Stimulated activated naive B cell treated with anti-CD40 and anti-IgM and Interleukin-4, amounts not matched to agents 10 μg/mL and 1 μg/mL and 100 μg/mL, for 72 hours (primary cell): ENCODE measurements at places on chromosomes 11 and 22.
A peak's percentile ranks its signal among the peaks of the same experiment; 100 is the strongest.

DNA sequence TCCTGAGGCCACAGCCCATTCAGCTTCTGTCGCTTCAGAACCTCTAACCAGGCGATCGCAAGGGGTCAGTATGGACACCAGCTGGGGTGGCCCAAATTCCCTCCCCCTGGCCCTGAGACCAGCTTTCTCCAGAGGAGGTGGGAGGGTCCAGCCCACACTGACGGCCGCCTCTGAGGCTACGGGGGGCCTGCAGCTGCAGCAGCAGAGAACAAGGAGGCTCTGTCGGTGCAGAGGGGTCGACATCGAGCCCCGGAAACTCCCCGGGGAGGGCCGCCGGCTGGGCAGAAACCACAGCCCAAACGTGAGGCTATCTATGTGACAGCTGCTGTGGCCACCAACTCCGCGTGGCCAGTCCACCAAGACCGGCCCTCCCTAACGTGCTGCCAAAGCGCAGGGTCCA, 40.8 kb downstream of the ELFN2 start:
- DNase-seq = no peak

DNA sequence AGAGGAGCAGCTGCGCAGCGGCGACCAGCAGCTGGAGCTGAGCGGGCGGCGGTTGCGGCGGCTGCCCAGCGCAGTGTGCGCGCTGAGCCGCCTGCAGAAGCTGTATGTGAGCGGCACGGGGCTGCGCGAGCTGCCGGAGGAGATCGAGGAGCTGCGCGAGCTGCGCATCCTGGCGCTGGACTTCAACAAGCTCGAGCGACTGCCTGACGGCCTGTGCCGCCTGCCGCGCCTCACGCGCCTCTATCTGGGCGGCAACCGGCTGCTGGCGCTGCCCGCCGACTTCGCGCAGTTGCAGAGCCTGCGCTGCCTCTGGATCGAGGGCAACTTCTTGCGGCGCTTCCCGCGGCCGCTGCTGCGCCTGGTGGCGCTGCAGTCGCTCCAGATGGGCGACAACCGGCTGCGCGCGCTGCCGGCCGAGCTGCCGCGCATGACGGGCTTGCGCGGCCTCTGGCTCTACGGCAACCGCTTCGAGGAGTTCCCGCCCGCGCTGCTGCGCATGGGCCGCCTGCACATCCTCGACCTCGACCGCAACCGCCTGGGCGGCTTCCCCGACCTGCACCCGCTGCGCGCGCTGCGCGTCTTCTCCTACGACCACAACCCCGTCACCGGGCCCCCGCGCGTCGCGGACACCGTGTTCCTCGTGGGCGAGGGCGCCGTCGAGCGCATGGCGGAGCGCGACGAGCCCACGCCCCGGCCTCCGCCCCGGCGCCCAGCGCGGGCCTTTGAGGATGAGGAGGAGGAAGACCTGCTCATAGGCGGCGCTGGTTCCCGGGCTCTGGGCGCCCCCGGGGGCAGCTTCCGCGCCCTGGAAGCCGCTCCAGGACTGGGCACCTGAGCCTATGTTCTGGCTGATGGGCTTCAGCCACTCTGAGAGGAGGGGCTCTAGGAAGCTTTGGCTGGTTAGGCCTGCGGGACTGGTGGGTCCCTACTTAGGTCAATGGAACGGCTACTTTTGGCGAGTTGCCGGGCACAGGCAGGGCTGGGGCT, 787 bp downstream of the LRRC10B start:
- DNase-seq = peak; percentile 64

DNA sequence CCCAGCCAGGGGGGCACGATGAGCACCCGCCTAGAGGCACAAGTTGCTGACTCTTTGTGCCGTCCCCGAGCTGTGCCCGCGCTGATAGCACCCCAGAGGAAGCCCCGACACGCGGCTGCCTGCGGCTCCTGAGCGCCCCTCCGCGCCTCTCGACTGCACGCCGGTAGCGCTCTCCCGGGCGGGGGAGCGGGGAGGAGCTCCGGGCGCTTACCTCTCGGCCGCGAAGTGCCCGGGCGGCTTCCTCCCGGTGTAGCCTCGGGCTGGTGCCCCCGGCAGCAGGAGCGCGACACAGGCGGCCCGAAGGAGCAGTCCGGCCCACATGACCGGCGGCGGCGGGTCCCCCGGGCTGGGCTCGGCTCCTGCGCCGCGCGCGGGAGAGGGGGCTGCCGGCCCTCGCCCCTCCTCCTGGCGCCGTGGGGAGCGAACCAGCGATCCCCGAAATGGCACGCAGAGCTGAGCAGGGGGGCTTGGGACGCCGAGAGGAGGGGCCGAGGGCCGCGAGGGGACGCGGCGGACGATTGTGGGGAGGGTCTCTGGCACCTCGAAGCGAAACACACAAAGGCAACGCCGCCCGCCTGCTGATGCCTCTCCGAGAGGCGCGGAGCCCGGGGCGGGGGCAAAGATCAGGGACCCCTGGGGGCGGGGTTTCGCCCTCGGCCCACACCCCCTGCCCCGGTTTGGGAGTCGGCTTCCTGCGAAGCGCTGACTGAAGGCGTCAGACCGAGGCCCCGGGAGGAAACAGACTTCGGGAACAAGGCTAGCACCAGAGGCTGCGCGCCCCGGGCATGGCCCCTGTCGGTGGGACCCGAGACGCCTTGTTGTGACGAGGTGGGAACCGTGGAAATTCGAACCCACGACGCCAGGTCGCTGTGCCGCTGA, at the start of gene VWCE:
Gene VWCE, minus strand, starts transcription at position 600 of the 879 bp plus-strand sequence. Its CDS starts 279 bp downstream, at position 321.
- peak; percentile 68 for DNase-seq

DNA sequence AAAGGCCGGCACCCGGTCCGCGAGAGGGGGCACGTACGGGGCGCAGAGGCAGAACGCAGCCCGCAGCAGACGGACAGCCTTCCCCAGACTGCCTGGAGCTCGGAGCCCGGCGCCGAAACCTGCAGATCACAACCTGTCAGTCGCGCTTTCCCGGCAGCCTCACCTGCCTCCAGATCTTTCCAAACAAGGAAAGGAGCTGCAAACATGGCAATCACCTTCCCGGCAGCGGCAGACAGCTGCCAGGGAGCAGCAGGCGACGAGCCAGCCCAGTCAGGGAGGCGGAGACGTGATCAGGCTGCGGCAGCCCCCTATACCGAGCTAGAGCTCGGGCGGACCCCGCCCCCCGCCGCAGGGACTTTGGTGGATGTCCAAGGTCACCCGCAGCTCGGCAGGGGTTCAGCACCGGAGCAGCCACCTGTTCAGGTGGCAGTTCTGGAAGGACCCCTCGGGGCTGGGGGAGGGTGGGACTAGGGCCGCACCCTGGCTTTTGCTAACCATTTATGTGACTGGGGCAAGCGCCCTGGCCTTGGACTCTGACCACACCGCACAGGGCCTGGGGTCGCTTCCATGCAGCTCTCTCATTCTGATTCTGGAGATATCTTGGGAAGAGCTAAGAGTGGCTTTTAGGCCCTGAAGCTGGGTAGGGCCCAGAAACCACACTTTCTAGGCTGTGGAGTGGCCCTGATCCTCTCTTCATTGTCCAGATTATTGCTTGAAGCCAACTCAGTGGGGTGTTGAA, 143.8 kb downstream of the NECTIN1 start:
- DNase-seq = no peak

DNA sequence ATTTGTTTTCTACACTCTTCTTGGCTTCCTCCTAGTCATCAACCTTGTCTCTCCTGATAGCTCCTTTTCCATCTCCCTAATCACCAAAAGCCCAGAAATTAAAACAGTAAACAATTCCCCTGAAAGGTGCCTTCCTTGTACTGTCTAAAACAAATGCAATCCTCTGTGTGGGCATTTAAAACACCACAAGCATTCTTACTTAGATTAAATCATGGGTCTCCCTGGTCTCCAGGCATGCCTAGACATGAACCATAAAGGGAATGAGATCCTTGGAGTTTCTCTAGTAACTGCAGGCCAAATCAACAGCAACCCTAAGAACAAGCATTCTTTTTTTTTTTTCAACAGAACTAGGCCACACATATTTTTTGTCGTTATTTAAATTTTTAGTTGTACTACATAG, 1.9 kb downstream of the BTG4 start:
- no peak for DNase-seq

- no peak for DNase-seq
Measured at GRCh38 chr11:680476-680875, 14.5 kb downstream of the DEAF1 start.

DNA sequence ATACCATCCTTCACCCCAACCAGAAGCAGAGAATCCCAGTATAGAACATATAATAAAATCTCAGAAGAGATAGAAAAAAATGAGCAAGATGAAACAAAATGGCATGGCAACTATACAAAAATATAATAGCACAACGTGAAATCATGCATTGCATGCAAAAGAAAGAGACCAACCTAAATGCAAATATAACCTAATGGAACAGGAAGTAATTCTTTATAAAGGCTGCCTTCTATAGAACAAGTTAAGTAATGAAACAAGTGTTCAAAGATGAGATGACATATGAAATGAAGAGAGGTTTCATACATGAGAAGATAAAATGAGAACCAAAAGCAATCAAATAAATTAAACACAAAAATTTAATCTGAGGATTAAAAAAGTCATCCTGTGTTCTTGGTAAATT, 18.5 kb upstream of the ARHGAP20 start:
- no peak for DNase-seq
